ENCODE measurements at places on chromosomes 11 and 22.

- DNase-seq: peak; percentile 30
Measured at GRCh38 chr11:72833811-72834493, 19.7 kb downstream of the ATG16L2 start.

DNA sequence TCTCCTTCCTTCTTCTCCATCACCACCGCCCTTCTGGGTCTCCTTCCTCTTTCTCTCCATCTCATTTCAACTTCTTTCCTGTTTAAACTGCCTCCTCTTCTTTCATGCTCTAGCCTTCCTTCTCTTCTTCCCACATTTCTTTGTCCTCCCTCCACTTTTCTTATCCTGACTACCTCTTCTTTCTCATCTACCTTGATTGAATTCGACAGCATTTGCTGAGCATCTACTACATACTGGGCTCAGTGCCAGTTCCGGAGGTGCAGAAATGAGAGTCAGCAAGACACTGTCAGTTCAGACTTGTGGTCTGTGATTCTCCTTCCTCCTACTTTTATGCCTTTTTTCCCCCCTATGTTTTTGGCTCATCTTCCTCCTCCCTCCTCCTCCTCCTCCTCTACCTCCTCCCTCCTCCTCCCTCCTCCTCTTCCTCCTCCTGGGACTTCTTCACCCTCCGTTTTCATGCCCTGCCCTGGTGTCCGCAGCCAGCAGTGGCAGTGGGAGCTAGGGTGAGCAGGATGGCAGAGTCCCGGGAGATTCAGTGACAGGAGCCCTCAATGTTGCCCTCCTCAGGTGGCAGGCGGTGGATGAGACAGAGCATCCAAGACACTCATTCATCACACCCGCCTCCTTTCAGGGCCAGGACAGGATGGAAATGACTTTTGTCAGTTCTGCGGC is 146.0 kb upstream of the SEZ6L start:
- no peak for DNase-seq

- DNase-seq: peak; percentile 44
Measured at GRCh38 chr11:116605543-116606459, 167.0 kb downstream of the BUD13 start.

GRCh38 chr22:24161909-24162308 is 19.4 kb upstream of the SUSD2 start:
- DNase-seq: no peak
